ENCODE measurements at places on chromosomes 6 and 20.

DNA sequence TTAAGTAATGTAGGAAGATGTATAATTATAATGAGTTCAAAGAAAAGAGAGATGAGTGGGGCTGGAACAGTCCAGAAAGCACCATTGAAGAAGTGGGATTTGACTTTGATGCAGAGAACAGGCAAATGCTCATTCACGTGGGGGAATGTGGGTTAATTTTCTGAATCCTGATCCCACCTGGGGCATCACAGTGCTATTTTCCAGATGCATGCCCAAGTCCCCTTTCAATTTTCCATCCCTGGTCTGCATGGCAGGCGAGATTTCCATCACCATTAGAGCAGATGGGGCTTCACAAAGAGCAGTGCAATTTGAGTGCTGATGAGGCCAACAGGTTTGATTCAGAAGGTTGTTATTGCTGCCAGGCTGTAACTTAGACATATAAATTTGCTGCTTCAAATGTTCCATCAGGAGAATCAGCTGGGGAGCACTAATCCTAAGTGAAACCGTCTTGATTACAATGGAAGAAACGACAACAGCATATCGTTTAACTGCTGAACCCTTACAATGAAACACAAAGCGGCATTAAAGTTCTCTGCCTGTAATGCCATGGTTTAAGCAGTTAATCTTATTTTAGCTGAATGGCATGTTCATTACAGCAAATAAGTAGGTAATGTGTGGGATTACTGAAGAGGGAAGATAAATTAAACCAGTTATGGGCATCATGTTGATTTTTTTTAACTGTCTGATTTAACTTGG lies 45.2 kb downstream of the OSTM1 start:
- no peak for DNase-seq

DNA sequence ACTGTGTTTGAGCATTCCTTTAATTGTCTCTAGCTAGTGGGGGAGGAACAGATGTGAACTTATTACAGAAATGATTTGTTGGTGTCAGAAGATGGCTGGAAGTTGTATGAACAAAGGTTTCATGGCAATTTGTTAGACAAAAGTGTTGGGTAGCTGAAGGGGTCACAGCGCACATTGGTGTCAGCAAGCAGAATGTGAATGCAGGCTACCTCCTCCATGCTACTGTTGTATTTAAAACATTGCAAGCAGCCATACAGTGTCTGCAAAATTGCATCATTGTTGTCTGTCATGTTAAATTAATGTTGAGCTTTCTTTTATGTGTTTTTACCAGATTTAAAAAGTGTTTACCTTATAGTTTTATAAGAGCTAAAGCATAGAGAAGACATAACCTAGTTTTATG lies 6.2 kb downstream of the LRRC1 start:
- DNase-seq = no peak

DNA sequence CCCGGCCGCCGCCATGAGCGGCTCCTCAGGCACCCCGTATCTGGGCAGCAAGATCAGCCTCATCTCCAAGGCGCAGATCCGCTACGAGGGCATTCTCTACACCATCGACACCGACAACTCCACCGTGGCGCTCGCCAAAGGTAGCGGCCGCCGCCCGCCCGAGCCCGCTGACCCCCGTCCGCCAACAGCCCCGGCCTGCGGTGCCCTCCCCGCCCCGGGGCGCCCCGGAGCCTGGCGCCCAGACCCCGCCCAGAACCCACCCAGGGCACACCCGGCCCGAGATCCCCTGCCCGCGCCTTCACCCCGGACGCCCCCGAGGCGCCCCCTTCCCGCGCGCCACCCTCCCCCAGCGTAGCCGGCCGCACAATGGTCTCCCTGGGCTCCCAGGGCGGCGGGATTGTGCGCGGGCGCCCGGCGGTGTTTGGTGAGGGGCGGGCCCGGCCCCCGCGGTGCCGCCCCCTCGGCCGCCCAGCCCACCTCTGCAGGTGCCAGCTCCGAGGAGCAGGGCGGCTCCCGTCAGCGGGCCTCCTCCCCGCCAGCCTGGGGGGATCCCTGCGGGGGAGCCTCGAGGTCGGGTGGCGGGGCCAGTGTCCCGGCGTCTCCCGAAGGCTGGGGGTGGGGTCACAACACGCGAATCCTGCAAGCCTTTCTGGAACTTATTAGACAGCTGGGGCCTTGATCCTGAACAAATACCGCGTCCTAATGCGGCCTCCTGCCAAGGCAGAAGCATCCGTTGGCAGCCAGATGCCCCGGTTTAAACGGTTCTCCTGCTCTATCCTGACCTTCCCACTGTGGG lies 577 bp downstream of the LSM14B start:
- DNase-seq = peak; percentile 47

GRCh38 chr20:55166063-55166462 lies 690.7 kb downstream of the DOK5 start:
- no peak for DNase-seq

- DNase-seq = no peak
These were observed 496 bp downstream of the GRM4 start for GRCh38 chr6:34145161-34146020.

- DNase-seq = no peak
These were observed 32.7 kb downstream of the CEBPB start for GRCh38 chr20:50223039-50224005.

- no peak for DNase-seq
These were observed 31.5 kb downstream of the KDM1B start for GRCh38 chr6:18186540-18187250.

DNA sequence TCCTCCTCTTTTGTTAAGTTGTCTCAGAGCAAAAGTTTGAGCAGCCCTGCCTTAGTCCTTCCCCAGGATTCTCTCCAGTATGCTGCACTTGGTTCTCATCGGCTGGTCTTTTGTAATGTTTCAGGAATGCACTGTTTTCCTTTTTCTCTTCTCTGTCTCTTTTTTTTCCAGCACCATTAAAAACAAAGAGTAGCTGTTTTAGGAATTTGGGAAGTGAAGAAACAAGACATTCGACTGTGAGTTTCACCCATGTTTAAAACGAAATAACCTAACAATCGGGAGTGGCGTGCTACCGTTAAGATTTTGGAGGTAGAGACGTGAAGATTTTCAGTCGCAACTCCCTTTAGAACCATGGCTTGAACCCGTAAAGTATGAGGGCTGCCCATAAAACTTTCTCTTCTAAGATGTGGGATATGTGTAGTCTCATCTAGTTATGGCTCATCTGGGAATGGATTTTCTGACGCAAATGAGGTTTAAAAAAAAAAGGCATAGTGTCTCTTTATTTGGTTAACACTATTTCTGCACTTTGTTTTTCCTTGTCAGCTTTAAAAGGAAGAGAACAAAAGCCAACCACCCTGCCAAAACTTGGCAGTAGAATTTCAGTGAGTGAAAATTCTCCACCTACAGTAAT lies 35.9 kb upstream of the RAB23 start:
- DNase-seq = no peak

DNA sequence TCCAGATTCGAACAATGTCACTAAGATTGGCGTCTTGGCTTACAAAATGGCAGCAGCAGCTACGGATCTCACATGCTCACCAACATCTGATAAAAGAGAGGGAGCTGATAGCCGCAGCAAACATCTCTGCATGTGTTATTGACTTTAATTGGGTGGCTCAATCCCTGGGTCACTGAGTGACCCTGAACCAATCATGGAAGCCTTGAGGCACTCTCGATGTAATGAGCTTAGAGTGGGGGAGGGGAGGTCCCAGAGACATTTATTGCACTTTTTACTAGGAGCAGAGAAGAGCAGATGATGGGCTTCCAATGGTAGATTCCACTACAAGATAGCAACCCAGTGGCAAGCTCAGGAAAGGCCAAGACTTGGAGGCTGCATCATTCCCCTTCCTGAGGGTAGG lies 238.7 kb downstream of the BMP7 start:
- no peak for DNase-seq

GRCh38 chr20:56460459-56460858 lies 8.0 kb upstream of the RTF2 start:
- no peak for DNase-seq

GRCh38 chr6:100161782-100162365 lies 167.9 kb upstream of the MCHR2 start:
- DNase-seq = no peak

GRCh38 chr20:32585011-32585585 lies at the start of gene NOL4L:
Gene NOL4L, minus strand, starts transcription at chr20:32585333. Its CDS starts 443 bp downstream, at chr20:32584890.
- DNase-seq = no peak

- no peak for DNase-seq
These were observed 27.9 kb upstream of the POPDC3 start for GRCh38 chr6:105207524-105208269.

GRCh38 chr6:118746825-118747174 lies 95.4 kb upstream of the CEP85L start:
- DNase-seq = no peak

GRCh38 chr20:11227602-11228001 lies 553.8 kb upstream of the JAG1 start:
- no peak for DNase-seq

DNA sequence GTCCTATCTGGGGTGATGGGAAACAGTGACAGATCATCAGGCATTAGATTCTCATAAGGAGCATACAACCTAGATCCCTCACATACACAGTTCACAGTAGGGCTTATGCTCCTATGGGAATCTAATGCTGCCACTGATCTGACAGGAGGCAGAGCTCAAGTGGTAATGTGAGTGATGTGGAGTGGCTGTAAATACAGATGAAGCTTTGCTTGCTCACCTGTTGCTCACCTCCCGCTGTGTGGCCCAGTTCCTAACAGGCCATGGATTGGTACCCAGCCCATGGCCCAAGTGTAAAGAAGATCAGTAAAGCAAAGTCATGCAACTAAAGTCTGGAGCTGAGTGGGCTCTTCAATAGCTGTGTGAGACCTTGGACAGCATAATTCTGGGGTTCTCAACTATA lies 65.9 kb downstream of the PKIB start:
- no peak for DNase-seq

- DNase-seq = no peak
These were observed 40.3 kb downstream of the MAP3K5 start for GRCh38 chr6:136751991-136752390.

- no peak for DNase-seq
These were observed 137.6 kb downstream of the RNGTT start for GRCh38 chr6:88825856-88826255.

GRCh38 chr6:150418827-150419594 lies 50.2 kb downstream of the IYD start:
- DNase-seq = peak; percentile 20

GRCh38 chr6:47992809-47993208 lies 118.2 kb downstream of the PTCHD4 start:
- no peak for DNase-seq

DNA sequence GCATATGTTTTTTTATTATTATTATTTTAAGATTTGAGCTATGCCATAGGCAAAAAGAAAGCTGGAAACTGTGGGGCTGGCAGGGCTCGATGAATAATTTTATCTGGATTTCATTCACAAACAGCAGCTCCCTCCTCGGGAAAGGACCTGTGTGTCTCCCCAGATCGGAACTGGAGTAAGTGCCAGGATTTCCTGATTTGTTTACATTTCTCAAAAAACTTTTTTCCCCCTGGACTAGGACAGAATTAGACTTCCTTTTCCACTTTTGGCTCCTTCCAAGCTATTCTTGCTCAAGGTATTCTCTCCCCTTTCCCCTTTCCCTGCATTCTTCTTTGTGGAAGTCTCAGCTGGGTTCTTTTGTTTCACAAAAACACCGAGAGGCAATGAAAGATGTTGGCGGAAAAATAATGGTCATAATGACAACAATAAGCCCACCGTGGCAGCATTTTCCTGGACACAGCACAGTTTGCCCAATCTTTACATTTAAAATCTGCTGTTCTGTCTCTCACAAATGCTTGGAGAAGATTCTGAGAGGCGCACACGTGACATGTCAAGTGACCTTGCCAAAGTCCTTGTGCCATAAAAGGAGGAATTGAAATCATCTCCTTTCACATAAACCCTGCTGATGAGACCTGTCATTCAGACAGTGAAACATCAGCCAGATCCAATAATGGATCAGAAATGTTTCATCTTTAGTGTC lies 85.8 kb upstream of the PREP start:
- DNase-seq = no peak

GRCh38 chr20:18326990-18327389 lies 38.7 kb downstream of the ZNF133 start:
- DNase-seq = no peak

- DNase-seq = no peak
These were observed 15.8 kb downstream of the PCIF1 start for GRCh38 chr20:45950330-45950646.

DNA sequence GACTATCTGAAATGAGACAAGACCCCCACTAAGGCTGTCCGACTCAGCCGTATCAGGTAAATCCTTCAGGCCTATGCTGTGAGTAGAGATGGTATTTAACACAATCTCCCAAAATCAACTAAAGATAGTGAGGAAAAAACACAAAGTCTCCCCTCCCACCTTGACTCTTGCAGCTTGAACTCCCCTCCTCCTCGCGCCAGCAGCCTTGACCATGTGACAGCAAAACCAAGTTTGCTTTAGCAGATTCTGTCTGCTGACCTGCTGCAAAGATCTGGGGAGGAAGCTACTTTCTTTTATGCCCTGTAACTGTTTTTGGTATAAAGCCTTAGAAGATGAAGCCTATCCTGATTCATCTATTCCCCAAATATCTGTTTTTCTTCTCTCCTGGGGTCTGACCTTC lies 509.5 kb downstream of the CDH26 start:
- DNase-seq = no peak

- DNase-seq = peak; percentile 48
These were observed 158.2 kb downstream of the ZMYND8 start for GRCh38 chr20:47198254-47198671.

DNA sequence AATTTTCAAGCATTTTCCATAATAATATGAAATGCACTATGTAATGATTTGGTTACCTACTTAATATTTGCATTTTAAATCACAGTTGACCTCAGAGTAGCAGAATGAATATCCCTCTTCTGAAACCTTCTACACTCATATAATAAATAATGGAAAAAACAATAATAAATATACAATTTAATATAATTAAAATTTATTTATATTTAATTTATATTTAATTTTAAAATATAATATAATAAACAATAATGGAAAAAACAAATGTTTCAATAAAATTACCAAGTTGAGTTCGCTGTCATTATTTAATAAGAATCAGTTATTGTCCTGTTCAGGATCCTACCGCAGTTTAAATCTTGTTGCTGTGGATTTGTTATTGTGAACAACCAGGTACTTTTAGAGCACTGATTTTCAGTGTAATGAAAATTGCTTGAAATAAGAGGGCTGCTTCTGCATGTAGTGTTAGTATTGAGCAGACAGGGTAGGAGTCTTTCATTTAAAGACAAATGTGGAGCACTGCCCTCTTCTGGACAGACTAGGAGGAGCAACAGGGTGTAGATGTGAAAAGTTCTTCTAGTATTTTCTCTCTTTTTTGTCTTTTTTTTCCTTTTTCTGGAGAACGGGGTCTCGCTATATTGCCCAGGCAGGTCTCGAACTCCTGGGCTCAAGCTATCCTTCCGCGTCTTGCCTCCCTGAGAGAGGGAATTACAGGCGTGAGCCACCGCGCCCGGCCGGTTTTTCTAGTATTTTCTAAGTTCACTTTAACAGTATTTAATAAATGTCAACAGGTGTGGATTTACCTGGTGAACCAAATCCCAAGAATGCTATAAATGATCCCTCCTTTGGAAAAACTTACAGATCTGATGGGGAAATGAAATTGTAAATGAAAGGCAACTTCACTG lies 13.6 kb downstream of the TRAPPC3L start:
- DNase-seq = peak; percentile 35

DNA sequence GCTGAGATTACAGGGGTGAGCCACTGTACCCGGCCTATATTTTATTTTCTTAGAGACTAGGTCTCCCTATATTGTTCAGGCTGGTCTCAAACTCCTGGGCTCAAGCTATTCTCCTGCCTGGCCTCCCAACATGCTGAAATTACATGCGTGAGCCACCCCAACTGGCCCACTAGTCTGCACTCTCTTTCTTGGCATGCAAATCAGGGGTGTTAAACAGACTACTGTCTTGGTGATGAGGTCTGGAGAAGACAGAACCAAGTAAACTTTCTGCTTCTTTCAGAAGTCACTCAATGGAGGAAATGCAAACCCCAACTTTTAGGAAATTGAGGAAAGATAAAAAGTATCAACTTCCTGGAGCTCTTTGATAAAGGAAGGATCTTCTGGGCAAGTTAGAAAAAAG lies 8.0 kb upstream of the TUBB2B start:
- DNase-seq = no peak

Data from stimulated activated CD4-positive, alpha-beta T cell treated with anti-CD3 and anti-CD28 coated beads, TNF-alpha, amount 100 ng/mL, for 24 hours (primary cell).